ENCODE measurements at places on chromosomes 2 and 18. TPM values are rescaled to one million over a fixed set of nuclear protein-coding genes. Genes with fewer than 3 reads are reported as not detected.

Gene SERPINB2
- polyA plus RNA-seq = 0.15 TPM

Gene GRB14
- 8.7 TPM for polyA plus RNA-seq

Gene SPC25
- polyA plus RNA-seq = 7.4 TPM

Gene SIX2
- 0.03 TPM for polyA plus RNA-seq

Gene MRPL19
- polyA plus RNA-seq = 38.0 TPM

Gene CXCR1
- 0.01 TPM for polyA plus RNA-seq

Gene NCKAP5
- 4.3 TPM for polyA plus RNA-seq

Gene MOCOS
- polyA plus RNA-seq = 3.8 TPM

Gene FSIP2
- polyA plus RNA-seq = 1.8 TPM

Gene HRH4
- polyA plus RNA-seq = 0.19 TPM

Gene APOB
- polyA plus RNA-seq = 863 TPM

Gene GYPC
- polyA plus RNA-seq = 26.7 TPM

Gene RANBP2
- 44.5 TPM for polyA plus RNA-seq

Gene GGCX
- polyA plus RNA-seq = 24.8 TPM

Gene POTEC
- polyA plus RNA-seq = 0.06 TPM

Gene C2orf72
- polyA plus RNA-seq = 42.0 TPM

Gene SNORC
- polyA plus RNA-seq = 6.9 TPM

Gene DARS1
- 73.7 TPM for polyA plus RNA-seq

Gene POU3F3
- not detected for polyA plus RNA-seq

Gene RAB12
- 27.5 TPM for polyA plus RNA-seq

Gene NCL
- polyA plus RNA-seq = 541 TPM

Gene SERPINB10
- polyA plus RNA-seq = not detected
